Stimulated activated CD4-positive, alpha-beta T cell treated with anti-CD3 and anti-CD28 coated beads, Interleukin-1b, Interleukin-23, amount 100 ng/mL, for 48 hours (primary cell): ENCODE measurements at places on chromosomes 5 and 9.
A peak's percentile ranks its signal among the peaks of the same experiment; 100 is the strongest.

DNA sequence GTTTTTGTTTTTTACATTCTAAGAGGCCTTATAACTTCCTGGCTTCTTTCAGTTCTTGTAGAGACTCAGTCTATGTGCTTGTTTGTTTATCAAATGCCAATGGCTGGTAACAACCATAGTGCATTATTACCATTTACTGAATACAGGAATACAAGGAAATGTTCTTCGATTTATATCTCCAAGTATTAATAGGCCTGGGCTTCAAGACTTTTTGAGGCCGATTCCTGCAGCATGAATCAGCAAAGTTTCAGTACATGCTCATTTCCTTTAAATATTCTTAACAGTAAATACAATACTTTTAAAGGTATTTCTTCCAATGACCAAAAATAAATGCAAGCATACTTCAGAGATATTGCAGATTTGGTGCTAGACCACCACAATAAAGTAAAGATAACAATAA is 535.3 kb downstream of the EFNA5 start:
- DNase-seq = no peak

DNA sequence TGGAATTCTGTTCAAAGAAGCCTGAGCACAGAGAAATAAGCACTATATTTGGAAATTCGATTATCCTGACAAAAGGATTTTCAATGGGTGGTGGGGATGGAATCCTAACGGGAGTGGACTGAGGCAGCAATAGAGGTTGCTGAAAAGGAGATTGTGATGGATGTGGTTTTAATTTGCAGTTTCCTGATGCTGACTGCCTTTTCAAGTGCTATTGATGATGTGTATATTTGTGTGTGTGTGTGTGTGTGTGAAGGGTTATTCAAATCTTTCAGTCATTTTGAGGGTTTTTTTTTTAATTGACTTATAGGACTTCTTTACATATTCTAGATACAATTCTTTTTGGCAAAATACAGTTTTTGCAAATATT is 614.5 kb downstream of the HINT1 start:
- DNase-seq = no peak

DNA sequence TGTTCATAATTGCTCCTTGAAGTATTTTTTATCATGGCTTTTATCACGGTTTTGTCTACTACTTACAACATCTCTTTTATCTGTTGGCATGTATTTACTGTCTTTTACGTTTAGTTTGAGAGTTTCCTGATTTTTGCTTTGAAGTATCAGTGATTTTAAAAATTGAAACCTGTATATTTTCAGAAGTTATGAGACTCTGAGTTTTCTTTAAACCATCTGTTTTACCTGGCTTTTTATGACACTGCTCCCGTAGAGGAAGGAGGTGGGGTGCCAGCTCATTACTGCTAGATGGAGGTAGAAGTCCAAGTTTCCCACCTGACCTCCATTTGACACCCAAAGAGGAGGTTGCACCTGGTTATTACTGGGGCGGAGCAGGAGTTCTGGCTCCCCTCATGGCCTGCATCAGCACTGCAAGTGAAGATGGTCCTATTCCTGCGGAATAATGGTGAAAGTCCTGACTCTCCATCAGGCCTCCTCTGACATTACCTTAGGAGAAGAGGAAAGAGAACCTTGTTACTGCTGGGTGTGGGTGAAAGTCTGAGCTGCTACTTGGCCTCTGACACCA is 10.0 kb upstream of the ZNF131 start:
- DNase-seq = peak; percentile 49

DNA sequence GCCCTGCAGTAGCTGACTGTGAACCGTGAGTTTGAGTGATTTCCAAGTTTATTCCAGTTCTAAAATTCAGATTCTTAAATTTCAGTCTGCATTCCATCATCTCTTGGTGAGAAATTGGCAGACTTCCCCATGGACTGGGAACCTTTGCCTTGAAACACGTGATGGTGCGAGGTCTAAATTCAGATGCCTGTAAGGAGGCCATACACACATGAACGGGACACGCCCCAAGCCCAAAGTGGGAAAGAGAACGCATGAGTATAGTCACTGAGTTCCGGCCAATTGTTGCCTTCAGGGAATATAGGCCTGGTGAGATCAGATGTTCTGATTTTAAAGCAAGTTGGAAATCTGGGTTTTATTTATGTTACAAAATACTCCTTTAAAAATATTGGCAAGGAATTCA is 1084.4 kb upstream of the WWC1 start:
- DNase-seq = no peak

- no peak for DNase-seq
These were observed 512 bp downstream of the AK1 start for GRCh38 chr9:127876764-127877562.

DNA sequence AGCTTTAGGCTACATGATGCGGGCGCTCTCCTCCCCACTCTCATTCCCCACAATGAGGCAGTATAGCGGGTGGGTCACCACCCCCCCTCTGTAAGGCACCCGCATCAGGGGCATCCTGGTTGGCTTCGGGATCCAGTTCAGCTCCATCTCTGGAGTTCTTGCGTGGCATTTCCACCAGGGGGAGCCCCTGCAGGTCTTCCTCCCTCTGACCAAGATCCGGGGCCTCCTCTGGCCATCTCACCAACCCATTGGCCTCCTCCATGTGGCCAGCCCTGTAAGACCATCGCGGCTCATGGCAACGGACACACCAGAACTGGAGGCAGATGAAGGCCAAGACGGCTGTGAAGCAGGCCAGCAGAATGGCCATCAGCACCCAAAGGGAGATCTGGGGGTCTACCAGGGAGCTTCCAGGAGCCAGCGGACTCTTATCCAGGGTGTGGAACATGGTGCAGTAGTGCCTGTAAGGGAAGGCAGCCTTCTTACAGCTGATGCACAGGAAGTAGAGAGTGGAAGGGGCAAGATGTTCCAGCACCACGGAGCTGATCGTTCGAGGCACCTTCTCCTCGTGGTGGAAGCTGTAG is 77.0 kb downstream of the CYFIP2 start:
- no peak for DNase-seq
